ENCODE measurements at places on chromosomes 11 and 22.

DNA sequence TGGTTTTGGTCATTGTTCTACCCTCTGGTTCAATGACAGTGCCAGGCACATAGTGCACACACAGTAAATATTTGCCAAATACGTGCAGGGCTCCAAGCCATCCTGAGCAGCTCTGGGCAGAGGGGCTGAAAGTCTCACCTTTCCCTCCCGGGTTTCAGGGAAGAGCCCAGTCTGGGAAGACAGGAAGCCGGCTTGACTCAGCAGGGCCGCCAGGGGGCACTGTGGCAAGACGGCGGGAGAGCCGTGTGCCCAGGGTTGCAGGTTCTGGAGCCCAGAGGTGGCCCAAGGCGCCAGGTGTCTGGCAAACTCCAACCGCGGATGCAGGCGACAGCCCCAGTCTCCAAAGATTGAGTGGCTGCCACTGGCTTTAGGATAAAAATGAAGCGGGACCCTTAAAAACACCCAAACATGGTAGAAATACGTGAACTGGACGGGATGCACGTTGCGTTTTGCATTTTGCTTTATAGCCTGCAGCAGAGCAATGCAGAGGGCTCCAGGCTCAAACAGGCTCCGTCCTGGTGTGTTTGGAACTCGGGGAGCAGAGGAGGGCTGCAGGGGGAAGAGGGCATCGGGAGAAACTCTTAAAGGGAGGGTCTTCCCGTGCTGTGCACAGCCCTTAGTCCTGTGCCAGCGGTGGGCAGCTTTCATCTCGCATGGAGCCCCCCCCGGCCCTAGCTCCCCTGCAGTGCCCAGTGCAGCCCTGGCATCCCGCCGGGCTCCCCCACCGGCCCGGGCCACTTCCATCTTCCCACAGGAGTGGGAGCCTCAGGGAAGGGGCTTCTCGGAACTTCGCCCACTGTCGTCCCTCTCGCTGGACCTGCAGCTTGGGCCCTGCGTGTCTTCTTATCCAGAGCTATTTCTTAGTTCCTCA is 10.7 kb downstream of the KRTAP5-5 start:
- no peak for DNase-seq

GRCh38 chr11:11770921-11771486 is 70.8 kb upstream of the USP47 start:
- DNase-seq, result no peak

DNA sequence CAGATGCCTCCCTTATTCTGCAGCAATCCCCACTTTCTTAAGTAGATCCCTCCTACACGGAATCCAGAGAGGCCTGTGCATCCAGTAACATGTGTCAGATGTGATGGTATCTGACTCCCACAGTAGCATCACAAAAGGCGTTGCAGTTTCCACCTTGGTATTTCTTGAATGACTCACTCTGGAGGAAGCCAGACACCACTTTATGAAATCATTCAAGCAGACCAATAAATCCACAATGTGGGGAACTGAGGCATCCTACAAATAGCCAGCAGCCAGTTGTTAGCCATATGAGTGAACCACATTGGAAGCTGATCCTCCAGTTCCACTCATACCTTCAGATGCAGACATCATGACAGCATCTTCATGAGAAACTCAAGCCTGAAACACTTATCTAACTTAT is 798.1 kb downstream of the OPCML start:
- DNase-seq, result no peak

DNA sequence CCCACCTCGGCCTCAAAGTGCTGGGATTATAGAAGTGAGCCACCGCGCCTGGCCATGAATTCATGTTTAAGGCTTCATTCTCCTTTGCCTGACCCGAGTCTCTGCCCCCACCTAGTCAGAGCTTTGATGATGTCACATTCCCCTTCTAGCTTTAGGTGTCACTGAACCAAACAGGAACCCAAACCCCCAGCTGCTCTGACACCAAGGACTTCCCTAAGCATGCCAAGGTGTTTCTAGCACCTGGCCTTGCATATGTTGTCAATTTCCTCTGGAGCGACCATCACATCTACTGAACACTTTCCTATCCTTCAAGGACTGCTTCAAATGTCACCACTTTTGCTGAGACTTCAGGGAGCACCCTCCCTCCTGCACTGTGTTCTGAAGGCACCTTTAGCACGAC is 2.3 kb downstream of the F2 start:
- DNase-seq, result no peak

- DNase-seq, result no peak
Observed at GRCh38 chr11:78094250-78094649, 14.6 kb upstream of the NDUFC2 start.

DNA sequence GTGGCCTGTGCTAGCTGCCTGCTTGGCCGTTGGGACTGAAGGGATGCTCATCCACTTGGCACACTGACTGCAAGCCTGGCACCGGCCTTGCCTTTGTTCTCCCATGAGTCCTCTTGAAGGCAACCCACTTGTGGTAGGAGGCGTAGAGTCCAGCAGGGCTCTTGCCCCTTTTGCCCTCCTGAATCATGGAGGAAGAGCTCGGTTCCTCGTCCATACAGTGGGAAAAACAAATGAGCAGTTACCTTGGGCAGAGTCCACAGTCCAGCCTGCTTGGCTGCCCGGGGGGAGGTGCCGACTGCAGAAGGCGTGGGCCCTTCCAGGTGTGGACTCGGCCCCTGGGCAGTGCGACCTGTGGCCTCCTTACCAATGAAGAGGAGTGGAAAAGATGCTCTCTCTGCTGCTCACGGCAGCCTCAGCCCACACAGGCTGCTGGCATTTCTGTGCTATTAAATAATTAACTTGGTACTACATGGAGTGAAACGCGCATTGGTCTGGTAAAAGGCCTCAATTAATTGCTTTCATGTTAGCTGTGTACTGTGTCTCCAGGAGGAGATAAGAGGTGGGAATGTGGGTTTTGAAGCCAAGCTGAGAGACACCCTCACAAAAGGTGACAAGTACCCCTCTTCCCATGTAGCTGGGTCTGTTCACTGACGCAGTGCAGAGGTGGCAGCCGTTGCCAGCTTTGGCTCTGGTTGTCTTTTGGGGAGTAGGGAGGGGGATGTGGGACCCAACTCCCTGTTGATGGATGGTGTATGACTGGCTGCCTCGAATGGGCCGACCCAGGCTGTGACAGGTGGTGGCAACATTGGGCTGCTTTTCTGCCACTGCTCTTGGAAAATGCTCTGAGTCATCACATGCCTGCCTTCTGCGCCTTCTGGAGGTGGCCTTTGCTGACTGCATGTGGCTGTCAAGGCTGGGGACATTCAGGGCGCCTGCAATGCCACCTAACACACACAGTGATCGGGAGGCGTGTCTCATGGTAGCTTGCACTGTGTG is 26.8 kb upstream of the B3GAT1 start:
- no peak for DNase-seq
